ENCODE measurements at places on chromosomes 13 and 19.
A peak's percentile ranks its signal among the peaks of the same experiment; 100 is the strongest.

DNA sequence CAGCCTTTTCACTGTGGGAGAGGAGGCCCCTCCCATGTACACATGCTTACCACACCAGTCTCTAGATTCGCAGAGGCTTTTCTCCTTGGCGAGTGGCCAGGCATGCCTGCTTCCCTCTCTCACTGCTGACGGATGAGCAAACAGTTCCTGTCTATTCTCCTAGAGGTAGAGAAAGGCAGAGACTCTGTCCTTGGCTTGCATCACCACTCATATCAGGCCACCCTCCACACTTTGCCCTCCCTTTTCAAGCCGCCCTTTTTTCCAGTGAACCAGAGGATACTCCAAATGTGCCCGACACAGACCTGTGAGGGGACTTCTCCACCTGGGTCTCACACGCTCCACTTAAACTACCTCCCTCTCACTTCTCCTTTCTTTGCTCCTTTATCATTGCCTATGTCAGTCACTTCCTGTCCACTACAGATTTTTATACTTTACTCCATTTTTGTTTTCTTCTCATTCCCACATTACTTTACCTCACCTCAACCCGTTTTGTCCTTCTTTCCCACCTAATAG is 284.6 kb downstream of the DNAJC15 start:
- peak; percentile 93 for DNase-seq

DNA sequence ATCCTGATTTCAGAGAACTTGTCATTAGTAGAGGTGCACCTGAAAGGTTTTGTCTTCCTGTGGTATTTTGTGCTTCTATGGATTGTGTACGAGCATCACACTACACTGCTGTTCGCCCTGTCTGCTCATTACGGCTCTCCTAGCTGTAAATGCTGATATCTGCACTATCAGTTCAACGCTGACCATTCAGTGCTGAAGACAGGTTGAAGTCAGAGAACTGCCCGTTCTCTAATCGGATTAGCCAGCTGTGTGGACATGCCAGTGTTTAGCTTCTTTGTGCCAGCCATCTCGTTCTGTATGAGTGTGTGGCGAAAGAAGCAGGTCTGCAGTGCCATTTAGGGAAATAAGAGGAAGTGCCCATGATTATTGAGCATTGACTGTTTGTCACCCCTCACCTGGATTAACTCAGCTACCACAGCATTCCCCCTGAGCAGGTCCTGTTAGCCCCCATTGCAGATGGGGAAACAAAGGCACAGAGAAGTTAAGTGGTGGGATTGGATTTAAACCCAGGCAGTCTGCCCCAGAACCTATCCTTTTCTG is 21.6 kb upstream of the C1QTNF9 start:
- DNase-seq: no peak

GRCh38 chr13:27110056-27110746 is 61.4 kb downstream of the USP12 start:
- DNase-seq: no peak

DNA sequence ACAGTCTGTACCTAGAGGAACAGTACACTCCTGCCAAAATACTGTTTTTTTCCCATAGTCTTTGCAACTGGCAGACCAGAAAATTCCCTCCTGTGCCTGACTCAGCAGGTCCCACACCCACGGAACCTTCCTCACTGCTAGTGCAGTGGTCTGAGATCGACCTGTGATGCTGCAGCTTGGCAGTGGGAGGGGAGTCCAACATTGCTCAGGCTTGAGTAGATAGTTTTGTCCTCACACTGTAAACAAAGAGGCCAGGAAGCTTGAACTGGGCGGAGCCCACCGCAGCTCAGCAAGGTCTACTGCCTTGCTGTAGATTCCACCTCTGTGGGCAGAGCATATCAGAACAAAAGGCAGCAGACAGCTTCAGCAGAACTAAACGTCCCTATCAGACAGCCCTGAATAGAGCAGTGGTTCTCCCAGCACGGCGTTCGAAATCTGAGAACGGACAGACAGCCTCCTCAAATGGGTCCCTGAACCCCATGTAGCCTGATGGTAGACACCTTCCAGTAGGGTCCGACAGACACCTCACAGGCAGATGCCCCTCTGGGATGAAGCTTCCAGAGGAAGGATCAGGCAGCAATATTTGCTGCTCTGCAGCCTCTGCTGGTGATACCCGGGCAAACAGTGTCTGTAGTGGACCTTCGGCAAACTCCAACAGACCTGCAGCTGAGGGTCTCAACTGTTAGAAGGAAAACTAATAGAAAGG is 92.7 kb downstream of the SUCLA2 start:
- DNase-seq: no peak

DNA sequence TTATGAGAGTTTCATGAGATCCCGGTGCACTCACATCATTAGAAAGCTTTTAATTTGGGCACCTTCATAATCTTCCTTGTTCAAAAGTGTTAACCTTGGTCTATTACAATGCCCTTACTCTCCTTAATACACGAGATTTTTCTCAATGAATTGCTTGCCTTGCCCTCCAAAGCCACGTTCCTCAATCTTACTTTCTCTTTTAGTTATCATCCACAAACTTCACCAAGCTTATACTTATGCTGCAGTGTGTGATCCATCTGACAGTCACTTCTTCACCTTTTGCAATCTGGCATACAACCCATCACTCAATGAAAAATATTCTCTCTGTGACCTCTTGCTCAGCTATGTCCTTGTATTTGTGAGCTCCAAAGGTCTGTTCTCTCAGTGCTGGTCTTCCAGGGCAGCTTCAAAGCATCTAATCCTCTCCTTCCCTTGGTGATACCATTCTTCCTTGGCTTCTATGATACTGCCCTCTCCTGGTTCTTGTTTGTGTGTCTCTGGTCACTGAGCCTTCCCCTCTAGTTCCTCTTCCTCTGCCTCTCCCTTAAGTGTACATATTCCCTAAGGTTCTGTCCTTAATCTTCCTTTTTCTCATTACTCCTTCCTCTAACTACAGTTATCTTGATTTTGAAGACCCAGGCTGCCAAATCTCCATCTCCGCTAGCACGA is 202.2 kb upstream of the STARD13 start:
- DNase-seq: no peak

DNA sequence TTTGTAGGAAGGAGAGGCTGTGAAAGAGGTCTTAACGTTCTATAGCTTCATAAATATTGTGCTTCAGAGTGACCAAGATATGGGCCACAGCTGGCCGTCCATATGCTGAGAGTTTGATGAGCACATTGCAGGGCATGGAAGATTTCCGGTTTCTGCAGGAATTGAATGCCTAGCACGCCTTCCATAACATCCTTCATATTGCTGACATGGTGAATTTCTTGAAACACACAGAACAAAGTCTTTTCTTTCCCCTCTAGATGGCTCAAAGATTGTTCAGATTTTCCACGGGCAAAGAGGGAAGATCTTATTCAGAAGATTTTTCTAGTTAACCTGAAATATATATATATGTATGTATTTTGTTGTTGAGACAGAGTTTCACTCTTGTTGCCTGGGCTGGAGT is 42.4 kb downstream of the ADGRE2 start:
- no peak for DNase-seq

DNA sequence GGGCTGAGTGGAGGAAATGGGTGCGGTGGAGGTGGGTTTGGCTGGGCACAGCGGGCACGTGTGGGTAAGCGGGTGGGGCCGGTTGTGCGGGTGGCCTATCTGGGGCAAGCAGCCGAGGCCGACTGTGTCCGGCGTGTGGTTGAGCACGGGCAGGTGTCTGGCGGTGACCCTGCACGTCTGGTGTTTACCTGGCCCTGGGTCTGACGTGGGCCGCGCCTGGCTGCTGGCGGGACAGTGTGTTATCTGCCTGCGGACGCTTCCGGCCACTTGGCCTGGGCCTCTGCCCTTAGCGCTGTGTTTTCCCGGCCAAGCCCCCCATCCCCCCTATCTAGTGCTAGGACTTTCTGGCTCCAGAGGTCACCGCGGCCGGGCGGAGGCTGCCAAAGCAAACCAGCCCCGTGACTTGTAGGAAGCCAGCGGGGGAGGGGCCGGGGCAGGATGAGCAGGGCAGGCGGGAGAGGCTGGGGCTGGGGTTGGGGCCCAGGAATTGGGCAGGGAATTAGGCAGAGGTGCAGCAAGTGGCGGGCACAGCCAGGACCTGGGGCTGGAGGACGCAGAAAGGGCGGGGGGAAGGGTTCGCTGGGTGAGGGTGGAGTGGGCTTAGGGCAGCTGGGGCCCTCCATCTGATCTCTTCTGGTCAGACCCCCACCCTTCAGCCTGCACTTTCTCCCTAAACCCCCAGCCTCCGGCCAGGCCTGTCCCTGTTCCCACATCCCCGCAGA is 534 bp upstream of the HPN start:
- DNase-seq: peak; percentile 97

GRCh38 chr19:24054044-24054935 is 32.7 kb upstream of the ZNF254 start:
- no peak for DNase-seq

- no peak for DNase-seq
Measured at GRCh38 chr19:13234518-13234917, 84.3 kb downstream of the IER2 start.
